ENCODE measurements at places on chromosomes 11 and 22.

DNA sequence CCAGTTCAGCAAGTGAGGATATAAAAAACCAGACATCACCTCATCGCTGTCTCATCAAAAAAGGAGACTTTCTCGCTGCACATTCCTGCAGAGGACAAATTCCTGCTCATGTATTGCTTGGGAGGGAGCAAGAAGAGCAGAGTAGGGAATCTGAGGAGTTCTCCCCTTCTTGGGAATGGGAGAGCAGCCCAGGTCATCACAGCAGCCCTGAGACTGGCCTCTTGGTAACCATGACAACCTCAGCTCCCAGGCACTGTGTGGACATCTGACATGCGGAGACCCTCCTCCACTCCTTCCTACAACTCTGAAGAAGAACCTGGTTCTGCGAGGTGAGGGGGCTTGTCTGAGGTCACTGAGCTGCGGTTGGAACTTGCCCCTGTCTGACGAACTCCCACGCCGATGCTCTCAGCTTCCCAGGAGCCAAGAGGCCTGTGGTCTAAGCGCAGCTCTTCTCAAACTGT is 17.9 kb downstream of the RFPL1 start:
- DNase-seq = peak; percentile 52

- no peak for DNase-seq
Observed at GRCh38 chr11:125593114-125593820, 615 bp downstream of the STT3A start.

DNA sequence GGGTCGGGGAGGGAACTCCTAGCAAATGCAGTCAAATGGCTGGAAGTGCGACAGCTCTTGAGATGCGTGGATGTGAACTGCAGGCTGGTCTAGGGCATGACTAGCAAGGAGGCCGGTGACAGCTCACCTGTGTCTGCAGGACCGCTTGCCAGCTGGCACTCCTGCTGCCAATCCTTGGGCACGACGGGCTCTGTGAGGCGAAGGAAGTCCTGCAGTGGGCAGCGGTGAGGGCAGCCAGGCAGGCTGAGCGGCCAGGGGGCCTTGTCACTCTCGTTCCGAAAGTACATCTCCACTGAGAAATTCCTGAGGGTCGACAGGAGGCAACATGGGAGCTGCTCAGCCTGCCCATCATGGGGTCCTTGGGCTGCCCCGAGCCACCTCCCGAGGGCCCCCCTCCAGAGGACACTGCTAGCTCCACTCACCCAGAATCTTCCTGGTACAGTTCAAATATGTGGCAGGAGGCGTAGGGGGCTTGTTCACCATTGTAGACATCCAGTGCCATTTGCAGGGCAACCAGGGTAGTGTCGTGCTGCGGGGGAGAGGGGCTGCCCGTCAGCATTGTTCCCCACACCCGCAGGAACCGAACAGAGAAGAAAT is 5.9 kb downstream of the ACP2 start:
- DNase-seq = no peak

DNA sequence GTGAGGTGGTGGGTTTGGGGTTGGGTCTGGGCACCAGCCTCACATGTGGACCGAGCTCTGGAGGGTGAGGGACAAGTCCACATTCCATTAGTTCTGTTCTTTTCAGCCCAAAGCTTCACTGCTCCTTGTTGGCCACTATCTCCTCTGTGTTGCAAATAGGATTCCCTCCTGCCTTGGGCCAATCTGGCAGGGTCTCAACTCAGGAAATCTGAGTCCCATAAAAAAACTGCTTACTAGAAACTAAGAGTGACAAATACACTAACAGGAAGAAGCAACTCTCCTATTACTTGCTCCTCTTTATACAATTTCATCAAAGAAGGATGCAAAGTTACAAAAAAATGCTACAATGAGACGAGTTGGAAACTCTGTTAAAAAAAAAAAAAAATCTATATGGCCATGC is 66.2 kb upstream of the CSNK1E start:
- DNase-seq = no peak

DNA sequence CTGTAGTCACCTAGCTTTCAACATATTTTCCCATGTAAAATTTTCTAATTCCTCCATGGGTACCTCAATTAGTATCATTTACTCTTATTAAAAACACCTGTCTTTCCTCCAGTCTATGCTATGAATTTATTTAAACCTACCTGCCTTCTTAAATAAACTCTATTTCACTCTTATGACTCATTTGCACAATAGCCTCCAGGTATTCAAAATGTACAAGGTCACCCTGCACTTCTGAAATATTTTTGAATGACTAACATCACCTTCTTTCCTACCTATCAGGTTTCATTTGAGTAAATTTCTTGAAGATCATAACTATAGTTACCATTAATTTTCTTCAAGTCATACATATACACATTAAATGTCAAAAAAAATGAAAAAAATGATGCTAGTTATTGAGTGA is 939.7 kb downstream of the DLG2 start:
- no peak for DNase-seq

DNA sequence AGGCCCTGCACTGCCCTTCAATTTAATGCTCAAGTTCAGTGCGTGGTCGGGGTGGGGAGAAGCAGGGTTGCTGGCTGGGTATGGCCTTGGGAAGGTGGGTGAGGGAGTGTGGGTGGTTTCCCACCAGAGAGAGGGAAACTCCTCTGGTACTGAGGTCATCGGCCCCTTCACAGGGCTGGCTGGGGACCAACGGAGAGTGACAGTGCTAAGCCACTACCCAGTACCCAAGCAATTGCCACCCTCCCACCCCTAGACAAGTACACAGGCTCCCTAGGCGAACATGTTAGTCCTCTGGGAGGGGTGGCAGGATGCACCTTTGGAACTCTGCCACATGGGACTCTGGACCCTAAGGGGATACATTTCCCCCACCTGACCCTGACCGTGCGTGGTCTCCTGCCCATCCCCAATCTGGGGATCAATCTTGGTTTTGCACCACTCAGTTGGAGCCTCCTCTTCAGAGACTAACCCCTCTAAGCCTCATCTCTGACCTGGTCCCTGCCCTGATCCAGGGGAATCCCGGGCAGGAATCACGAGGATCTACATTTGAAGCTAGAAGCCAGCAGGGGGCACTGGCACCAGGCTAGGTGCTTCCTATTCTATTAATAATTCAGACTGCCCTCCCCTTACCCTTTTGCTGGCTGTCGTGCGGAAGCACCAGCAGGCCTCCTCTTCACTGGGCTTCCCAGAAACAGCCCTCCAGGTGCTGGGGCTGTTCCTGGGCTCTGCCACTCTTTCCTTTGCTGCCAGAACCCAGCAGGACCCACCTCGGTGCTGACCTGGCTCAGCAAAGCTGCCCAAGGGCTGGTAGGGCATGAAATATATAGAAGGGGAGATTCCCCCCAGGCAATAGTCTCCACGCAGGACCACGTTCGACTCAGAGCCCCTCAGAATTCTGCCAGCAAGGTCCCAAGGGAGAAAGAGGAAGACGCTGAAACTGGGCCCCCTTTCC is 377.7 kb downstream of the TENM4 start:
- no peak for DNase-seq

GRCh38 chr11:267491-267994 is 10.7 kb upstream of the NLRP6 start:
- no peak for DNase-seq

DNA sequence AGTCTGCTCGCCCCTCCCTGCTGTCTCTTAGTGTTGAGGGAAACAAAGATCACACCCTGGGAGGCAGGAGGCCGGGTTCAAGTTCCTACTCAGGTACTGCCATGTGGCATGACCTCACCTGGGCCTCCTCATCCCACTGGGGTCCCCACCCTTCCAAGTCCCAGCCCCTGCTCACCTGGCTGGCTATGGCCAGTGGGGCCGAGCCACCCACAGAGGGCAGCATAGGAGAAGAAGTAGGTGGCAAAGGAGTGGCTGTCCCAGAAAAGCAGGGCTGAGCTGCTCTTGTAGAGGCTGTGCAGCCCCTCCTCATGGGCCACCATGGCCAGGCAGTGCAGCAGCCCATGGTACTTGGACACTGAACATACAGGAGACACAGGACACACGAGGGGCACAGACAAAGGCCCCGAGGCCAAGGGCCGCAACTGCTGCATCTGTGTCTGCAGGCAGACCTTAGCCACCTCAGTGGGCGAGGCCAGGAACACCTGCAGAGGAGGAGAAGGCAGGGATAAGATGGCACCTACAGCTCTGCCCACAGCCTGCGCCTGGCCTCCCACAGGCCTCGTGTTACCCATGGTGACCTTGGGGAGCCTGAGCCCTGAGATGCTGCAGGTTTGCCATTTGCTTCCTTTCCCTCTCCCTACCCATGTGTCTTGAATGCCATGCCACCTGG is 50.6 kb upstream of the MPEG1 start:
- no peak for DNase-seq

DNA sequence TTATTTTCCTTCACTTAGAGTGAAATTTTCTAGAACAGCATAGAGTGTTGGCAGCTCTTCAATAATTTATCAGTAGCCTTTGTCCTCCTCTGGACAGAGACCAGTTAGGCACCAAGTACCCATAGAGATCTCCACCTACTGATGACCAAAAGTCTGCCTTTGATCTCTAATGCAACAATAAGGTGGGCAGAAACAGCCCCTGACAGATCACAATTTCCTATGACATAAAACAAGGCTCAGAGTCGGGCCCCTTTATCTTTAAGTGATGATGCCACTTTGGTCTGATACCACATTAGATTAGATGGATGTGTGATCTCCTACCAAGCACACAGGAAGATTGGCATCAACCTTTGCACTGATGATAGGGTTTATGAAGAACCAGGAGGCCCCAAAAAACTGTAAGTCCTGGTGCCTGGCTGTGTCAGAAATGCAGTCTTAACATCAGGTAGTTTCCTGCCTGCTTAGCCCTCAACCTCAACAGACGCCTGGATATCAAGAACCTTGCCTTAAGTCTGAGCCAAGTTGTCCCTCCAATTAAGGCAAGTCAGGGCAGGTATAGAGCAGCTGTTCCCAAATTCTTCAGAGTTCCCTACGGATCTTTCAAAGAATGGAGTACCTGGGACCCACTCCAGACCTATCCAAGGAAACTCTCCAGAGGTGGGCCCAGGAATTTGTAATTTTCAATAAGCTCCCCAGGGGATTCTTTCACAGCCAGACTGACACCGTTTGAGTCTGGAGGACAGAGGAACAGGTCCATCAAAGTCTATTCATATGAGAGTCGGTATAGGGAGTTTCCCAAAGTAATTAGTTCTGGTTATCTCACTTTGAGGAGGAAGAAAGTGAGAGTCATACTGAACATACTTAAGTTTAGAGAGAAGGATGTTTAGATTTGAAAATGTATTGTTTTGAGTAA is 30.6 kb upstream of the TMPRSS4 start:
- no peak for DNase-seq

DNA sequence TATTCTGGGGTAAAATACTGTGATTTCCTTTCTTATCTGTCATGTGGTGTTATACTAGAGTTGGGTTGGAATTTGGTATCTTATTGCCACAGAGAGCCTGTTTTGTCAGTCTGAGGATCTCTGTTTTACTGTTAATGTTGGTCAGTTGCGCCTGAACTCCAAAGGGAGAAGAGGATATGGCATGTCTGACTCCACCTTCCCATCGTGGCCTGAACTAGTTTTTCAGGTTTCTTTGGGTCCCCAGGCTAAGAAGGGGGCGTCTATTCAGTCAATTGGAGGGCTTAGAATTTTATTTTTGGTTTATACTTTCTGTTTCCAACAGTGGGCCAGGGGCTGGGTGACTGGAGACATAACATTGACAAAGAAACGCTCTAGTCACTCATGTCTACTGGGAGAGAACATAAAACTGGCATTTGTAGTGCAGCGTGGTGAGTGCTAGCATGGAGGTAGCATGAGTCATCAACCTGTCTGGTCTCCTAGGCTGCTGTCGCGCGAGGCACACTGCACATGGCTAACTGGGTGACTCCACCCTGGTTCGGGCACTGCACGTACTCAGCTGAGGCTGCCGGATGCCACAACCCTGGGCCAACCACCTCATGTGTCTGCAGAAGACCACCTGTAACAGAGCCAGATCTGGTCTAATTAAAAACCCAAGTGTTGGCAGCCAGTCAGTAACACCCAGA is 120.1 kb upstream of the OR9Q1 start:
- no peak for DNase-seq

GRCh38 chr11:15145615-15146014 is 30.9 kb downstream of the INSC start:
- no peak for DNase-seq

DNA sequence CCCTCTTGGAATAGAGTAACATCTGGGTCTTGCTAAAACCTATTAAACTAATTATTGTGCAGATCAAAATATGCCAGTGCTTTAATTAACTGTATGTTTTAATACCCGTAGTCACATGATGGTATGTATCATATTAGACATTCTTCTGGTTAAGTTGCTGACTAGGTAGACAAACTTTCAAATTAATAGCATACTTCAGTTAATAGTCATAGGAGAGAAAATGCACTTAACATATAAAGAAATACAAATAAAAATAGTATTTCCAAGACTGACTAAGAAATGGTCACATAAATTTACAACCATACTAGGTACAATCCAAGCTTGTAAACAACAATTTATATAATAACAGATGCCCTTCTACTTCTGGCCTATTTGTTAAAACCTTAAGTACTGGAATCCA is 7.6 kb upstream of the EXPH5 start:
- no peak for DNase-seq

Measured in non-pigmented ciliary epithelial cell (primary cell).